IgD-negative memory B cell (primary cell): ENCODE measurements at places on chromosomes 7 and 10. TPM values are rescaled to one million over a fixed set of nuclear protein-coding genes. Genes with fewer than 3 reads are reported as not detected.

Gene NOBOX
- not detected for polyA plus RNA-seq

Gene AKR1B15
- not detected for polyA plus RNA-seq

Gene SLC39A12
- not detected for polyA plus RNA-seq

Gene ABCC2
- 0.33 TPM for polyA plus RNA-seq

Gene FGFR2
- not detected for polyA plus RNA-seq
